Pericardium fibroblast (primary cell): ENCODE measurements at places on chromosomes 6 and 20. TPM values are rescaled to one million over a fixed set of nuclear protein-coding genes. Genes with fewer than 3 reads are reported as not detected.

Gene MEP1A
- total RNA-seq = not detected in 2 replicates

Gene SCRT2
- total RNA-seq = not detected in 2 replicates

Gene C6orf58
- total RNA-seq = 0.35 TPM in 1 of 2 replicates, not detected in the other

Gene DLK2
- 0.23 and 5.8 TPM in 2 replicates for total RNA-seq

Gene PSORS1C2
- not detected in 2 replicates for total RNA-seq

Gene SLC26A8
- total RNA-seq = not detected in 2 replicates

Gene SNX21
- total RNA-seq = 69.8 and 74.2 TPM in 2 replicates

Gene EFHC1
- total RNA-seq = 9.5 and 22.5 TPM in 2 replicates

Gene MPIG6B
- total RNA-seq = not detected in 2 replicates

Gene CPNE5
- total RNA-seq = 0.09 and 11.4 TPM in 2 replicates

Gene TRIM10
- not detected in 2 replicates for total RNA-seq

Gene CDH22
- total RNA-seq = not detected in 2 replicates

Gene ADTRP
- not detected in 2 replicates for total RNA-seq

Gene BPIFB1
- total RNA-seq = not detected in 2 replicates

Gene CABLES2
- 3.0 and 4.6 TPM in 2 replicates for total RNA-seq
